ENCODE measurements at places on chromosomes 3 and 15. TPM values are rescaled to one million over a fixed set of nuclear protein-coding genes. Genes with fewer than 3 reads are reported as not detected.
A peak's percentile ranks its signal among the peaks of the same experiment; 100 is the strongest.

- DNase-seq, result no peak
These were observed 5.9 kb downstream of the RPUSD3 start for GRCh38 chr3:9837701-9838582.

DNA sequence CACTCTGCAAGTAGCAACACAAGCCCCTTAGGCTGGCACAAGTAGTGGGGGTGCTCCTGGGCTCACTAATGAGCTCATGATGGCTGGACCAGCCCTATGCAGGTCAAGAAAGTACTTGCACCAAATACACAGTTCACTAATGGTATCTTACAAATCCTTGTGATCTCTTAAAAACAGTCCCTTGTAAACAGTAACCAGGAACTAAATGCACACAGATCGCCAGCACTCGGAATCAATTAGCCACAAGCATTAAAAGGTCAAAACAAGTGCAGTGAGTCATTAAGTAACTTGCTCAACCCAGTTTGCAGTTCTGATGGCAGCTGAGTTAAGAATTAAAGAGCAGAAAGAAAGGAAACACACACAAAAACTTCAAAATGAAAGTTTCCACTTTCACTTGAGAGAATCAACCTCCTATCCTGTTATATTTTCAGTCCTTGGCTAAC is 43.2 kb downstream of the ARHGEF3 start:
- peak; percentile 46 for DNase-seq

- DNase-seq, result no peak
These were observed 11.1 kb upstream of the EIF4A2 start for GRCh38 chr3:186772281-186772694.

GRCh38 chr3:37249717-37250116 is 75.3 kb upstream of the LRRFIP2 start:
- no peak for DNase-seq

Gene RUBCN
- 7.9 TPM for total RNA-seq
